ENCODE measurements at places on chromosomes 2 and 18. TPM values are rescaled to one million over a fixed set of nuclear protein-coding genes. Genes with fewer than 3 reads are reported as not detected.
A peak's percentile ranks its signal among the peaks of the same experiment; 100 is the strongest.

- DNase-seq: no peak
These were observed 896 bp upstream of the ASXL3 start for GRCh38 chr18:33576999-33577646.

- peak; percentile 78 for DNase-seq
These were observed 45.8 kb downstream of the PTPN2 start for GRCh38 chr18:12838178-12838634.

DNA sequence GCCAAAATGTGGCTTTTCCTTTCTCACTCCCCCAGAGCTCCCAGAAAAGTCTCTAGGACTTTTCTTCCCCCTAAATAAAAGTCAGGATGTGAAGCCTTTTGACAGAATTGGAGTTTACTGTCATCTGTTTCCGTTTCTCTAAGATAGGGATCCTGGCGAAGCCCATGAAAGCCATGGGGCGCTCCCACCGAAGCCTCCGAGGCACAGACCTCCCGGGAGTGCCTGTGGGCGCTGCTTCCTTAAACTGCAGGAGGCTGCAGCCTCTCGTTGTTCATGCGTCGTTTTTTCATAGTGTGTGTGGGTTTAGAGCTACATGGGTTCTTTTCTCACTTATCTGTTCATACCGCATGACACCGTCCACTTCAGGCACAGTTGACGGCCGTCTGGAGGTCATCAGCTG is 56.8 kb downstream of the ASAP2 start:
- DNase-seq: no peak

- peak; percentile 45 for DNase-seq
These were observed 471.6 kb downstream of the DLGAP1 start for GRCh38 chr18:3983351-3983969.

SERPINB11 gene
- polyA plus RNA-seq: not detected

All from BJ (cell line).